Naive thymus-derived CD8-positive, alpha-beta T cell (primary cell): ENCODE measurements at places on chromosomes 2 and 18. TPM values are rescaled to one million over a fixed set of nuclear protein-coding genes. Genes with fewer than 3 reads are reported as not detected.
A peak's percentile ranks its signal among the peaks of the same experiment; 100 is the strongest.

GRCh38 chr2:237932731-237933131, 34.1 kb upstream of the UBE2F start:
- H3K36me3 ChIP-seq: no peaks in the 10 kb centered on the region
- H3K4me1 ChIP-seq: peaks cover 2% of the 10 kb centered on the region
- peaks cover 3% of the 10 kb centered on the region for H3K27me3 ChIP-seq
- no peak overlapping the region for H3K4me3 ChIP-seq

DNA sequence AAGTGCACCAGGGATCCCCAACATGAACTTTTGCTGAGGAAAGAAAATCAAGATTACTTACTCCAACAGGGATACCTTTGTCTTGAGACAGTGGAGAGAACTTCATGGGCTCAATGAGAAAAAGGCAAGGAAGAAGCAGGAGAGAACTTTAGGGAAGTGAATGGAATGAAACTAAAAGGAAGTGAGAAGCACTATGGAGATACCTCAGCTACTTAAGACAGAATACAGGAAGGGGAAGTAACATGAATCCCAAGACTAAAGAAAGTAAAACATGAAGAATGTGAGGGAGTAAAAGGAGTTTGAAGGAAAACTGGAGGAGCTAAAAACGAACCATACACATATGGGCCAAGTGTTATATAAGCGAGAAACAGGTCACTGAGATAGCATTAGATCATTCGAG, 32.4 kb upstream of the ACTR3 start:
- H3K27ac ChIP-seq: peak overlapping the region; percentile 87
- H3K4me1 ChIP-seq: peaks cover 53% of the 10 kb centered on the region
- DNase-seq: no peak
- H3K36me3 ChIP-seq: peaks cover 29% of the 10 kb centered on the region
- no peak overlapping the region for H3K4me3 ChIP-seq
- no peaks in the 10 kb centered on the region for H3K27me3 ChIP-seq

GRCh38 chr18:26763446-26764110, 101.9 kb downstream of the AQP4 start:
- DNase-seq: no peak
- H3K36me3 ChIP-seq: no peaks in the 10 kb centered on the region
- H3K4me3 ChIP-seq: no peak overlapping the region
- H3K4me1 ChIP-seq: no peaks in the 10 kb centered on the region

DNA sequence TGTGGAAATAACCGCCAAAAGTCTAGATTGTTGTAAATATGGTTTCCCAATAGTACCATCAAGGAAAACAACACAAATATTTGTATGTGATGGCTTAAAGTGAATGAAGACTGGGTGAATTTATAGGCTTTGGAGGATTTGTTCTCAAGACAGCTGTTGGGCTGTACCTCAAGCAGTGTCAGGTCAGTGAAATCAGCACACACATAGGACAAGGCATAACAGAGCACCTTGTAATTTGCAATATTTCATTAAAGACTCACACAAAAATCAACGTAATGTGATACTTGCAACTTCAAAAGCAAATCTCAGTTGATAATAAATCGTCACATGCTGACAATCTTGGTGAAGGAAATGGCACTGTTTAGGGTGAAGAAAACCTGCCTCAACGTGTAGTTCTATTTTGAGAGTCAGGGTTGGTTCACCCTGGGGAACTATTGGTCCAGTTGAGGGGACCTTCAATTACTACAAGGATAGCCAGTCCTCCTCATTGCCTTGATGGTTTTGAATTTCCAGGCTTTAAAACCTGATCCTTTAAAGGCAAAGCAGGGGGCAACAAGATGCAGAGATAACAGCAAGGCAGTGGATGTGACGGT, 126.8 kb upstream of the ST6GAL2 start:
- no peak for DNase-seq
- no peaks in the 10 kb centered on the region for H3K27me3 ChIP-seq
- no peak overlapping the region for H3K4me3 ChIP-seq
- H3K36me3 ChIP-seq: no peaks in the 10 kb centered on the region

GRCh38 chr18:13446610-13447461, 228.3 kb downstream of the LDLRAD4 start:
- no peak overlapping the region for H3K27ac ChIP-seq
- no peak for DNase-seq
- H3K36me3 ChIP-seq: no peaks in the 10 kb centered on the region

The SATB2 gene
- 0.49 TPM for total RNA-seq

DNA sequence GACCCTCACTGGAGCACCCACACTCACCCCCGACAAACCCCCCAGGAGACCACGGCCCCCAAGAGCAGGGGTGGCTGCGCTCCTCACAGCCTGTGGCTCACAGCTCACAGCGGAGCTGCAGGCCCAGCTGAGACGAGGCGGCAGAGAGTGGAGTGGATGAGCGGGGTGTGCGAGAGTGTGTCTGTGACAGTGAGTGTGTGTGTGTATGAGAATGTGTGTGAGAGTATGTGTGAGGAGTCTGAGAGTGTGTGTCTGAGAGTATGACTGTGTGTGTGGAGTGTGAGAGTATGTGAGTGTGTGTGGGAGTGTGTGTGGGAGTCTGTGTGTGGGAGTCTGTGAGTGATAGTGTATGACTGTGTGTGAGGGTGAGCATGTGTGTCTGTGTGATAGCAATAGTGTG, 55.3 kb upstream of the ID2 start:
- H3K27ac ChIP-seq: no peak overlapping the region
- peaks cover 10% of the 10 kb centered on the region for H3K27me3 ChIP-seq
- DNase-seq: no peak
- H3K36me3 ChIP-seq: no peaks in the 10 kb centered on the region
- H3K4me3 ChIP-seq: no peak overlapping the region

- peaks cover 4% of the 10 kb centered on the region for H3K4me1 ChIP-seq
- H3K27me3 ChIP-seq: peaks cover 1% of the 10 kb centered on the region
- H3K27ac ChIP-seq: no peak overlapping the region
- DNase-seq: no peak
These were observed 135.6 kb downstream of the SMAD7 start for GRCh38 chr18:48815179-48815515.

GRCh38 chr2:34534761-34535160, 935.7 kb upstream of the FAM98A start:
- H3K4me3 ChIP-seq: no peak overlapping the region
- DNase-seq: no peak
- H3K27ac ChIP-seq: no peak overlapping the region
- no peaks in the 10 kb centered on the region for H3K36me3 ChIP-seq
- no peaks in the 10 kb centered on the region for H3K4me1 ChIP-seq
- no peaks in the 10 kb centered on the region for H3K27me3 ChIP-seq

DNA sequence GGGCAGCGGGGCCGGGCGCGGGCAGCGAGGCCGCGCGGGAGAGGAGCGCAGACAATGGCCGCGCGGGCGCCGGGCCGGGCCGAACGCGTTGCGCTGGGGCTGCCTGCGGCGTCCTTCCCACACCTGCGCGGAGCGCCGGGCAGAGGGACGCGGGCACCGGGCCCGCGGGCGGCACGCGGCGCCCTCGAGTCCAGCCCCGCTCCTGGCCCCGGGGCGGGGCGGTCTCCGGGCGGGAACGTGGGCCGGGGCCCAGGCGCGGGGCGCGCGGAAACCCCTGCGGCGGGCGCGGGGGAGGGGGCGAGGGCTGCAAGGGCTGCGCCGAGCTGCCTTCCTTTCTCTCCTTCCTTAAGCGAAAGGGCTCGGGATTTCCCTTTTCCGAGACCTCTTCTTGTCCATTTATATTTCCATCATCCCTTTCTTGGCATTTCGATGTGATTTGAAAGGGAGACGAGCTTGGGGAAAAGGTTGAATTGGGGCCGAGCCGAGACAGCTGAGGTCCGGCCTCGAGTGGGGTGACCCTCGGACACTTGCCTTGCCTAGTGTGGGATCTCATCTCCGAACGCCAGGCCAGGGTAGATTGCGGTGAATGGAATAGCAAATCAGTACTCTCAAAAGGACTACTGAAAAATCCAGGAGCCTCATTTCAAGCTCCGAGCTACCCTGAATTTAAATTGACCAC, 676 bp downstream of the KLHL23 start:
- no peak for DNase-seq
- peak overlapping the region; percentile 54 for H3K27ac ChIP-seq
- peaks cover 8% of the 10 kb centered on the region for H3K27me3 ChIP-seq
- peaks cover 19% of the 10 kb centered on the region for H3K4me1 ChIP-seq
- H3K36me3 ChIP-seq: no peaks in the 10 kb centered on the region
- peak overlapping the region; percentile 66 for H3K4me3 ChIP-seq

- H3K27me3 ChIP-seq: peaks cover 20% of the 10 kb centered on the region
- H3K36me3 ChIP-seq: peaks cover 12% of the 10 kb centered on the region
- no peak overlapping the region for H3K4me3 ChIP-seq
- no peak for DNase-seq
- no peaks in the 10 kb centered on the region for H3K4me1 ChIP-seq
These were observed 22.9 kb downstream of the CYP27A1 start for GRCh38 chr2:218804817-218805216.

DNA sequence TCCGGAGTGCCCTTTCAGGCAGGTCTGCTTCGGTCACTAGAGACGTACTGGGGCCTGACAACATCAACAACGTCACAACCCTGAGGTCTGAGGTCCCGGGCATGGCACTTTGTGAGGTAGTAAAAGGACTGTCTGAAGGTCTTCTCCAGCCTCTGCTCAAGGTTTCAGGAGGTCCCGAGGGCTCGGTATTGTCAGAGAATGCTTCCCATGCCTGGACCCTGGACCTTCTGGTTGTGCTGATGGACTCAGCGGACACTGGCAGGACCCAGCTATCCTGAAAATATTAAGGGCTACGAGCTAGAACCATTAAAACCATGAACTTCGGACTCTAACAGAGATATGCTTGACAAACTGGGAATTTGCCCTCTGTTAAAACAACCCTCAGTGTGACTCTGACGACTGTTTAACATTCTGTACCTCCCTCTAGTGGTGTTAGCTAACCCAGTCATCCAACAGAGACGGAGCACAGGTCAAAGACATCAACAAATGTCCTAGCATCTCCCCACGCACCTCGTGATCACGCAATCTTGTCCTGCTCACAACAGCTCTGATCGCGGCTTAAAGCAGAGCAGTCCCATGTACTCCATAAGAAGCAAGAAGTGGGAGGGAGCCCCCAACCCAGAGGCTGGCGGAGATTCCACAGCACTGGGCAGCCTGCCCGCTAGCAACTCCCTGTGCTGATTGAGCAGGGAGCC, 96.5 kb downstream of the CCDC93 start:
- no peaks in the 10 kb centered on the region for H3K27me3 ChIP-seq
- H3K4me1 ChIP-seq: no peaks in the 10 kb centered on the region
- H3K36me3 ChIP-seq: peaks cover 88% of the 10 kb centered on the region
- no peak overlapping the region for H3K4me3 ChIP-seq
- H3K27ac ChIP-seq: no peak overlapping the region

The REG3G gene
- not detected for total RNA-seq

The SCRN3 gene
- total RNA-seq: 20.6 TPM

The AMER3 gene
- total RNA-seq: not detected

DNA sequence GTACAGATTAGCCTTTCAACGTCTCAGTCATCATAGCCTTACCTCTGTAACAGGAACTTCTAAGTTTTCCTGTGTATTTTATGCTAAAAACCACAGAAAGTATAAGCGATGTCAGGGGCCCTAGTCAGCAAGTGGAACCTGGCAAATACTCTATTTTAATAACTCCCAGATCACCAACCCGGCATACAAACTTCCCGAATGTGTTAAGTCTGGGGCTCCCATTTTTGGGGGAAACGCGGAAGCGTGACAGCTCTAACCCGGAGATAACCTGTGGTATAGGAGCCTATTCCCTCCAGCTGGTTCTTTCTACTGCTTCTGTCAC, 574 bp downstream of the NIFK start:
- DNase-seq: no peak
- H3K4me3 ChIP-seq: peak overlapping the region; percentile 96
- H3K4me1 ChIP-seq: peaks cover 58% of the 10 kb centered on the region
- H3K36me3 ChIP-seq: peaks cover 43% of the 10 kb centered on the region

GRCh38 chr2:227004482-227004881, 159.5 kb downstream of the COL4A4 start:
- H3K36me3 ChIP-seq: peaks cover 17% of the 10 kb centered on the region
- no peak for DNase-seq
- H3K4me1 ChIP-seq: no peaks in the 10 kb centered on the region
- no peak overlapping the region for H3K27ac ChIP-seq
- H3K4me3 ChIP-seq: no peak overlapping the region
- H3K27me3 ChIP-seq: no peaks in the 10 kb centered on the region

DNA sequence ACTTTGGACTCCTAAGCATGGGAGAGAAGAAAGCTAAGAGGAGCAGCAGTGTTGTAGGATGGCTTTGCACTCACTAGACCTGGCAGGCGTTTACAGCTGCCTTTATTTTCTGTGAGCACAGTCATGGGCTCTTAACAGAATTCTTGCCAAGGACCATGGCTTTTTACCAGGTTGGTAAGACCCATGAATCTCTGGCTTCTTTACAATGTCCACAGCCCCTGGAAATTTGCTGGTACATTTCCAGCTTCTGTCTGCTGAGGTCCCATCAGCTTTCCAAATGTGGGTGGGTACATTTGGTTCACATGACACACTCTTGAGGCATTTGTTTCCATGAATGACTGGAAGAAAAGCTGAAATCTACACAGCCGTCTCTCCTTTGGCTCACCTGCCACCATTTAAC, 162.7 kb downstream of the PPP1R1C start:
- H3K27ac ChIP-seq: no peak overlapping the region
- H3K4me1 ChIP-seq: no peaks in the 10 kb centered on the region
- H3K36me3 ChIP-seq: no peaks in the 10 kb centered on the region
- no peak for DNase-seq

The SLC38A11 gene
- 0.74 TPM for total RNA-seq

The BCL2 gene
- total RNA-seq: 32.9 TPM

DNA sequence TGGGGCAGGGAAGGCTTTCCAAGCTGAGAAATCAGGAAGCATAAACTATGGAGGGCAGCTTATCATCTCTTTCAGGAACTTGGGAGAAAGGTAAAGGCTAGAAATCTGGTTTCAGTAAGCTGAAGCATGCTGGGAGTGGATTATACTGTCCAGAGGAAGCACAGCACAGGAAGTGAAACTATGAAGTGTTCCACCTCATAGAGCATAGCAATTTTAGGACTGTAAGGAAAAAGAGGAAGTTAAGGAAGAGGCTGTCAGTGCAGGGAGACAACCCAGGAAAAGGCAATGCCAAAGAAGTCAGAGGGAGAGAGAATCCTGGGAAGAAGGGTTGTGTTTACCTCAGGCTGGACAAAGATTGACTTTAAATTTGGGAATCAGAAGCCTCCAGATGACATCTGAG, 51.9 kb downstream of the EFEMP1 start:
- DNase-seq: no peak
- no peak overlapping the region for H3K27ac ChIP-seq
- H3K27me3 ChIP-seq: peaks cover 5% of the 10 kb centered on the region
- H3K4me3 ChIP-seq: no peak overlapping the region
- H3K4me1 ChIP-seq: no peaks in the 10 kb centered on the region

The NYAP2 gene
- total RNA-seq: 0.05 TPM

- DNase-seq: no peak
- H3K4me3 ChIP-seq: no peak overlapping the region
- no peaks in the 10 kb centered on the region for H3K36me3 ChIP-seq
- no peak overlapping the region for H3K27ac ChIP-seq
- peaks cover 2% of the 10 kb centered on the region for H3K27me3 ChIP-seq
- H3K4me1 ChIP-seq: no peaks in the 10 kb centered on the region
These were observed 154.6 kb downstream of the LOXHD1 start for GRCh38 chr18:46502444-46502843.
